EL (cell line): ENCODE measurements at places on chromosomes 3 and 15.
A peak's percentile ranks its signal among the peaks of the same experiment; 100 is the strongest.

- no peak for DNase-seq
Measured at GRCh38 chr15:78076231-78077052, 1.1 kb downstream of the TBC1D2B start.

GRCh38 chr3:54870423-54870822, 57.4 kb downstream of the LRTM1 start:
- DNase-seq: peak; percentile 96

DNA sequence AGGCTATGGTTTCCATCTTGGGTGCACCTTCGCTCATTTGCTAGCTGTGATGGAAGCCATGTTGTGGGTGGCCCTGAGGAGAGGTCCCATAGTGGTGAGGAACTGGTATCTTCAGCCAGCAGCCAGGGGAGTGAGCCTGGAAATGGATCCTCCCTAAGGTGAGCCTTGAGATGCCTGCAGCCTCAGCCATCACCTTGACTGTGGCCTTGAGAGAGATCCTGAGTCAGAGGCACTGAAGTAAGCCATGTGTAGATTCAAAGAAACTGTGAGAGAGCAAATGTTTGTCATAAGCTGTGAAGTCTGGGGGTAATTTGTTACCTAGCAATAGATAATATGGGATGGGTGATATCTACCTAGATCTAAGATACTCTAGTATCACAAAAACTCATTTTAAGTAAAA, 105.3 kb downstream of the SNRK start:
- no peak for DNase-seq

DNA sequence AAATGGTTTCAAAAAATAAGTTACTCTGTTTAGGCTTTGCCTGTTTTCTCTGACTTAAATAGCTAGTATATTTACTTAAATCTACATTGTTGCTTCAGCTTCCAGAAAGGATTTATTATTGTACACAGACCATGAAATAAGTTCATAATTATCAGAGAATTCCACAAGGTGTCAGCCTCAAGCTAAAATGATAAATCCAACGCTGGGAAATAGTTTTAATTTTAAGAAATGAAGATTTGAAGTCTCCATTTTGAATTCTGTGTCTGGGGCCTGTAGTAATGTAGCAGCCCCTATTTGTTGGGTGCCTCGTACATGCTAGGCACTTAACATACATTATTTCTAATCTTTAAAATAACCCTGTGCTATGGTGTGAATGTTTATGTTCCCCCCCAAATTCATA, 92.6 kb upstream of the KCNMB2 start:
- DNase-seq: no peak

DNA sequence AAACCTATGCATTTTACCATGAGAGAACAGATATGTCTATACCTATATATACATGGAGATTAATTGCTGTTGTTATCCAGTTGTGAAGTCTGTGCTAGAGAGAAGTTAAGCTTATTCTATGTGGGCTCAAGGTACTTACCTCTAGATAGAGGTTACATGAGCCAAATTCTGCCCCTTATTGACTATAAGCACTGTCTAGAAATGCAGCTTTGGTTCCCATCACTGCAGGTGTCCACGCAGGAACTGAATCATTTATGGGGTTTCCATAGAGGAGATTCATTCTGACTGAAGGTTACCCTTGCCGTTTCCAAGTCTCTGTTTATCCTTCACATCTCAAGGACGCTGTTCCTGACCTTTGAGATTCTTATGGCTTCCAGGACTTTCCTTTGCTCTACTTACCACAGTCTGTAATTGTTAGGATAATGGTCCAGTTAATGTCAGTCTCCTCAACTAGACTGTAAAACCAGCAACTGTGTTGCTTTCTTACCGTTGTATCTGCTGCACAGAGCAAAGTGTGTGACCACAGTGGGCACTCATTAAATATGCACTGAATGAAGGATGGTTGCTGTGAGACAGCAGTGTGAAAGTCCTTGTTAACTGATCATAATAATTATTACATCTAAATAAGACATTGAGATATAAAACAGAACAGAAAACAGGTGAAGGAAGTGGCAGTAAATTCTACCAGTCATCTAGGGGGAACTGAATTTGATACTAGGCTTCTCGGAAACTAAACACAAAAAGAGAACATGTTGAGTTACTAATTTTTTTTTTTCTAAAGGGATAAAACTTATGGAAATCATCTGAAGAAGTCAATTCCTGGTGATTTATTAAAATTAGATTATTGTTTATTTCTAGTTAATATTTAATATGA, 44.0 kb upstream of the BCL6 start:
- no peak for DNase-seq

GRCh38 chr3:183158551-183159006, 4.0 kb downstream of the LAMP3 start:
- DNase-seq: peak; percentile 77

- peak; percentile 82 for DNase-seq
Measured at GRCh38 chr3:55524565-55525244, 37.6 kb upstream of the WNT5A start.

DNA sequence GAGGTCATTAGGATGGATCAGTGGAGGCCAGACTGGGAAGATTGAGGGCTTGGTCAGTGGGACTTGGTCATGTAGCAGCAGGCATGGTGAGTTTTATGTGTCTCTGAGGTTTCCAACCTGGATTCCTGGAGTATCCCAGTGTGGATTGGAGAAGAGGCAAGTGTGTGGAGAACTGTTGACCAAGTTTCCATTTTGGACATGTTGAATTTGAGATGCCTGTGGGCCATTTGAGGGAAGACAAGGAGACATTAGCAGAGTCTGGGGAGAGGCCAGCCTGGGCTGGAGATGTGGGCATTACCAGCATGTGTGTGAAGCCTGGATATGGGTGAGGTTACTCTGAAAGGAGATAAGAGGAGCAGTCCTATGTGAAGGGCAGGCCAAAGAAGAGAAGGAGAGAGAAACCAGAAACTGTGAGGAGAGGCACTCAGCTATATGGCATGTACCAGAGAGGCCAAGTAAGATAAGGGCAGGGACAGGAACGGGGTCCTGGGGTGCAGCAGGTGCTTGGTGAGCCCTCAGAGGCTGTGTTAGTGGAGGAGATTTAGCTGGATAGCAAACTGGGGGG, 4.3 kb downstream of the SLC25A38 start:
- DNase-seq: no peak

DNA sequence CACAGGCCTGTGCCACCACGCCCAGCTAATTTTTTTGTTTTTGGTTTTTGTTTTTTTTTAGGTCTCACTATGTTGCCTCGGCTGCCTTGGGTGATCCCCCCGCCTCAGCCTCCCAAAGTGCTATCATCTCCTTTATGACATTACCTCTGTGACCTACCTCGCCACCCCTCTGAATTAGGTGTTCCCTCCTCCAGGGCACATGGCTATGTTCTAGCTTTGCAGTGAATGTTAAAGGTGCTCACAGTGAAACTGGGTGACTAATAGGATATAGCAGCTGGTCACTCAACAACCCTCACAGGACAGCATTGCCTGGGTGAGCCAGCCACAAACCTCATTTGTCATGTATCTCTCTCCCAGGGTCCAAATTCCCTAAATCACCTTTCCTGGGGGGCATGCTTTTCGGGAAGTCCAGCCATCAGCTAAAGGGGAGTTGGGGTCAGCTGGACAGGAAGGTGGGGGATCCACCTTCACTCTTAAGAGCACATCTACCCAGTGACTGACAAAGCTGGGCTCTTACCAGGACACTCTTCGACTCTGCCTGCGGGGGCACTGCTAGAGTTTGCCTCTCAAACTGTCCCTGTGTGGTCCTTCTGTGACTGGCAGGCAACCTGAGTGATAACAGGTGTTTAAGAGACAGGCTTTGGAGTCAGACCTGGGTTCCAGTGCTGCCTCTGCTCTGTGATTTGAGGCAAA, 1.6 kb upstream of the TTLL3 start:
- peak; percentile 38 for DNase-seq

DNA sequence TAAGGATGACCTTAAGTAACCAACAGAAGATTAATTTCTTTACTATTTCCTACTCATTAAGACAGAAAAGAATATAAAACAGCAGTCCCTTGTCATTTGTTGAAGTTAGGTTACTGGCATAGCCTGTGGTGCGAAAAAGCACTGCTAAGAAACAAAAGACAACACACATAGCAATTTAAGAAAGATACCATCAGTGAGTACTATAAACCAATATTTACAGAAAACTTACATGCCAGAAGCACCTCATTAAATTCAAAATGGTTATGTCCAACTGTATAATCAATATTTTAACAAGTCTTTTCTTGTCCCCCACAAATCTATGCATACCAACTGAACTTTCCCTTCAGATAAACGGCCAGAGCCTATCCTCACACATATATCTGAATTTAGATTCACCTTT, 42.0 kb downstream of the ANKRD28 start:
- DNase-seq: no peak

GRCh38 chr15:47820057-47820746, 102.9 kb downstream of the SEMA6D start:
- no peak for DNase-seq

- DNase-seq: peak; percentile 15
Measured at GRCh38 chr3:9280451-9281219, 31.2 kb upstream of the SRGAP3 start.

- peak; percentile 25 for DNase-seq
Measured at GRCh38 chr3:186361762-186362536, at the start of gene DGKG. DGKG (minus strand) TSS chr3:186362234; CDS start chr3:186320459, 41,775 bp downstream.

- no peak for DNase-seq
Measured at GRCh38 chr15:70059476-70060213, 38.1 kb downstream of the TLE3 start.

- peak; percentile 33 for DNase-seq
Measured at GRCh38 chr3:56303487-56303886, 164.8 kb downstream of the ERC2 start.

GRCh38 chr3:98528474-98529346, 3.1 kb upstream of the GPR15 start:
- DNase-seq: no peak

GRCh38 chr3:158753854-158754253, 21.6 kb upstream of the RARRES1 start:
- no peak for DNase-seq

- peak; percentile 30 for DNase-seq
Measured at GRCh38 chr3:120742849-120743365, 363 bp downstream of the GTF2E1 start.

DNA sequence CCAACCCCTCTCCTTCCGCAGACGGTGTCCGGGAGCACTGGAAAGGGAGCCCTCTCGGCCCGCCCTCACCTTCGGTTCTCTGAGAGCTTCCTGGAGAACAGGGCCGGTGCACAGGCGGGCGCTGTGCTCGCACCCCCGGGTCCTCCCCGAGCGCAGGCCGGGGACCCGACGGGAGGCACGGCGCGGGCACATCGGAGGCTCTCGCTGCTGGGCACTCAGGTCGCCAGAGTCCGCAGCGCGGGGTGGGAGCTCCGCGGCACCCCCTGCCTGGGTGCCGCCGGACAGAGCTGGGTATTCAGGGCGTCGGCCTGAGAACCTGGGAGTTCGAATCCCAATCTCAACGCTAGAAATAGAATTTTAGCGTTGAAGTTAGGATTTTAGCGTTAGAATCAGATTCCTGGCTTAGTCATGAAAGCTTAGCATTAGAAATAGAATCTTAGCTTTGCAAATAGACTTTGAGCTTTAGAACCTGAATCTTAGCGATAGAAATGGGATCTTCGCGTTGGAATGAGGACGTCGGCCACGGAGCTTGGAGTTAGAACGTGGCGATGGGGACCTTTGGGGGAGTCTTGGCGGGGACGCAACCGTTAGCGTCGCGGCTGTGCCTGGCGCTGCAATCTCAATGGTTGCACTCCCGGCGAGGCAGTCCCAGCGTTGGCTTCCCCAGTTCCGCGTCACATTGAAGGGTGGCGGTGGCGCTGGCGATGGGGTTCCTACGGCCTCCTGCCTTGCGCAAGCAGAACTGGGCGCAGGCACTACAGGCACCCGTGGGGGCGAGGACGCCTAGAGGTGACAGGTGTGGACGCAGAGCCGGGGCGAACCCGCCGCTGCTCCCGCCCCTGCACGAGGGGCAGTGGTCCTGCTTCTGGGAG, 549 bp downstream of the TRH start:
- no peak for DNase-seq

GRCh38 chr3:188772886-188773285, 398.9 kb upstream of the TPRG1 start:
- DNase-seq: peak; percentile 76

GRCh38 chr15:90062462-90062932, 39.8 kb downstream of the IDH2 start:
- no peak for DNase-seq

GRCh38 chr3:132245552-132246142, 71.6 kb upstream of the ACP3 start:
- DNase-seq: no peak

- no peak for DNase-seq
Measured at GRCh38 chr15:70098153-70098460, 390 bp upstream of the TLE3 start.

DNA sequence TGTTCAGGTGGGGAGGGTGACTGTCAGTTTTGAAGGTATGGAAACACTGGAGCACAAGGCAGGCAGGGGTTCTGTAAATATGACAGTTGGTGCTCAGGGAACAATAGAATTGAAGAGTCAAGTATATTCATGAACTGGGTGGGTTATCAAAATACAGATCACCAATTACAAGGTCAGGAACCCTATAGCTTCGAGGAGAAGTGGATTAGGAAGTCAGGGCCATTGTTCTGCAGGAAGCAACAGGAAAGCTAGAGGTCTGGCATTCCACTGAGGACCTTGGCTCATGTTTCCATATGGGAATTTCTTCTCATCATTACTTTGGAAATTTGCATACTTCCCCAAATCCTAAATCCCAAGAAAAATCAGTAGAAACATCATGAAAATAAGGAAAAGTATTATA, 125.9 kb downstream of the MYRIP start:
- no peak for DNase-seq

DNA sequence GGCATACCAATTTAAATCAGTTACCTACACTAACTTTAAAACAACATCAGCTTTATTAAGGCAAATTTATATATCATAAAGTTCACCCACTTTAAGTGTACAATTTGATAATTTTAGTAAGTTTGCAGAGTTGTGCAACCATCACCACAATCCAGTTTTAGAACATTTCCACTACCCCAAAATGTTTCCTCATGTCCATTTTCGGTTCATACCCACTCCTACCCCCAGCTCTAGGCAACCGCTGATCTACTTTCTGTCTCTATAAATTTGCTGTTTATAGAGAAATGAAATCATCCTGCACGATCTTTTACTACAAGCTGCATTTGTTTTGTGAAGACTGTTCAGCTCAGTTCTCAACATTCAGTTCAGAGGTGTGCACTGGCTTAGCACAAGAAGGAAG, 31.5 kb upstream of the FAM81A start:
- DNase-seq: no peak

- no peak for DNase-seq
Measured at GRCh38 chr3:119343719-119344118, 49.5 kb downstream of the ARHGAP31 start.

- peak; percentile 44 for DNase-seq
Measured at GRCh38 chr15:84725001-84725491, 9.1 kb upstream of the SEC11A start.

DNA sequence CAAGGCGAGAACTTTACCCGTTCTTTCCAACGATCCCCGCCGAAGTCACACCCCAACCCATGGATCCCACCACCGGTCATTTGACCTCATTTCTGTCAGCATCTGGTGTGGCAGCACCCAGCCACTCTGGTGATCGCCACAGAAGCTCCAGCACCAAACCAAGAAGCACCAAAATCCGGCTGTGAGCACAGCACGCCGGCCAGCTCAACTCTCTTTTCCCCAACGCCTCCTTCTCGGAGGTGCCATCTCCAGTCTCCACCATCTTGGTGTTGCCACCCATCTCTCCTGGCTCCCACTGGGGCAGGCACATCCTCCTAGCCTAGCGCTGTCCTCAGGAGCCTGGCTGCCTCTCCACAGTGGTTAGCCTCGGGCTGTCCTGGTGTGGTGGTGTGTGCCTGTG, 6.5 kb downstream of the MUC4 start:
- DNase-seq: no peak
